ENCODE measurements at places on chromosomes 2 and 18. TPM values are rescaled to one million over a fixed set of nuclear protein-coding genes. Genes with fewer than 3 reads are reported as not detected.

Gene KCTD1
- 68.9 TPM for polyA plus RNA-seq

Gene OSBPL1A
- polyA plus RNA-seq, result 58.0 TPM

- no peak for DNase-seq
Measured at GRCh38 chr2:130374587-130375290, 18.9 kb downstream of the PTPN18 start.

Gene IL18R1
- polyA plus RNA-seq, result 3.2 TPM

- DNase-seq, result peak; percentile 53
Measured at GRCh38 chr2:195318440-195319111, 338.4 kb upstream of the SLC39A10 start.

DNA sequence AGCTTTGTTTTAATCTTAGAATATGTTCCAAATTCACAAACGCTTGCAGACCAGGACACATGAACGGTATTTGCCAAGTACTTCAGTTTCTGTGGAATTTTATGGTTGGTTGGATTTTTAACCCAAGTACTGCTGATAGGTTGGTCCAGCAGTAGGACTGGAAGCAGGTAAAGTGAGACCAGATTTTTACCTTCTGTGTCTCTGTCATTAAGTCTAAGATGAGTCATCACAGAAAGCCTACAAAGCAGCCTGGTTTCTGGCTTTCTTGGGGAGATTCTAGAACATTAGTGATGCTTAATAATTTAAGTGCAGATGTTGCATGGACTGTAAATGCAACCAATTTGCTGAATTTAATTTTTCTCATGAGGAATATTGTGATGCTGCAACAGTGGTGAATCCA, 100.5 kb downstream of the SCG2 start:
- DNase-seq, result no peak

Gene CCDC141
- 0.30 TPM for polyA plus RNA-seq

Gene ERFE
- 7.2 TPM for polyA plus RNA-seq

DNA sequence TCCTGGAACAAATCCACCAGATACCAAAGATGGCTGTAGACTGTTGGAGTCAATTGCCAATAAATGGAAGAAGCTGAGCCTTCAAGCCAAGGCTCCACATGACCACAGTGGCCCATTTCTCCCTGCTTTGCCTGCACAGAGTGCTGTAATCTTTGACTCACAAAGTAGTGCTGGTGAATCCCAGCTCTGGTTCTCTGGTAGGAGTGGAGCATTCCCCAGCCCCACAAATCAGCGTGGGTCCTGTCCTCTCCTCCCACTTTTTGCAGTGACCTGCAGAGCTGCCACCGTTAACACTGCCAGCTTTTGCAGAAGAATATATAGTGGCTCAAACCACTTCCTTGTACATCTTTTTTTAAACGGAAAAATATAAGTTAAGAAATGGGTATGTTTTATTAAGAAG, 93.9 kb downstream of the MGAT5 start:
- no peak for DNase-seq

Gene STPG4
- polyA plus RNA-seq, result 0.12 TPM
